Bronchial smooth muscle cell (primary cell): ENCODE measurements at places on chromosomes 3 and 15. TPM values are rescaled to one million over a fixed set of nuclear protein-coding genes. Genes with fewer than 3 reads are reported as not detected.

ERICH6 gene
- total RNA-seq = under 0.01 and 0.17 TPM in 2 replicates

ARGFX gene
- not detected in 2 replicates for total RNA-seq

CHRNB4 gene
- total RNA-seq = not detected in 2 replicates

GCNT3 gene
- 0.26 and 0.47 TPM in 2 replicates for total RNA-seq

TRANK1 gene
- total RNA-seq = 16.9 and 22.2 TPM in 2 replicates

MUC20 gene
- total RNA-seq = 0.60 and 0.95 TPM in 2 replicates

SLC12A1 gene
- under 0.01 TPM in 1 of 2 replicates, not detected in the other for total RNA-seq

PLA2G4E gene
- total RNA-seq = not detected in 2 replicates

COL7A1 gene
- total RNA-seq = 27.0 and 27.6 TPM in 2 replicates

PLS1 gene
- total RNA-seq = 0.17 and 0.47 TPM in 2 replicates

GNAT1 gene
- total RNA-seq = not detected in 2 replicates
